ENCODE measurements at places on chromosomes 6 and 20.

GRCh38 chr6:21594416-21595281 lies 1.1 kb downstream of the SOX4 start:
- DNase-seq: no peak

DNA sequence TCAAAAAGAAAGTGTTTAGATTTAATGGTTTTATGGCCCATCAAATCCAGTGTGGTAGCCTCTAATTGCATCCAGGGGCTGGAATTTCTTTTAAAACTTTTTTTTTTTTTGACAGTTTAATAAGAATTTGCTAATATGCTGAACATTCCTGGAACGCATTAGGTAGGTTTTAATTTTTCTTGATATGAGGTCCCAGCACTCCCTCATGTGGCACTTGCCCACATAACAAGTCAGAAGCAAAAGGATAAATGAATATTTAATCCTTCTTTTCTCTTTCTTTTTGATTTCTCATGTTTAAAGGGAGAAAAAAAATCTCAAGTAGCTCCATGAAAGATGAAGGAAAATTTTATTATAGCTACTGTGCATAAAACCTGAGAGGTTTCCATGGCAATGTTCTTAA lies 13.5 kb downstream of the HAO1 start:
- DNase-seq: peak; percentile 3

- DNase-seq: no peak
These were observed 34.3 kb downstream of the SRC start for GRCh38 chr20:37379967-37380828.

- peak; percentile 24 for DNase-seq
These were observed 23.8 kb downstream of the ANKS1A start for GRCh38 chr6:34912715-34913464.

DNA sequence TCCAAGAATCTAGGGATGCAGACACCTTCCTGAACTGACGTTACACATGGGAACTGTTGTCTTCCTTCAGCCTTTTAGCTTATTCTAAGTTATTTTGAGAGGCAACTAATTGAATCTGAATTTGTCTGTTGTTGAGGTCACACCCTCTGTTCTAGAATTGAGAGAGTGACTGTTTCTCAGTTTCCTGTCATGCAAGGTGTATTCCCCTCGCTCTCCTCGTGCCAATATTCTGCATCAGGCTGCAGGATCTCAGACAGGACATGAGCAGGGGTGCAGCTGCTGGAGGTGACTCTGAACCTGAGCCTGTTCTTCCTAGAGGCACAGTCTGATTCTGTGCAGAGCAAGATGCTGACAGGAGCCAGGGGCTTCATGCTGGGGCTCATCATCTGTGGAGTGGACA lies 52.5 kb downstream of the HLA-DPB1 start:
- DNase-seq: no peak

- DNase-seq: peak; percentile 58
These were observed 67.9 kb downstream of the ZHX3 start for GRCh38 chr20:41249411-41250281.

DNA sequence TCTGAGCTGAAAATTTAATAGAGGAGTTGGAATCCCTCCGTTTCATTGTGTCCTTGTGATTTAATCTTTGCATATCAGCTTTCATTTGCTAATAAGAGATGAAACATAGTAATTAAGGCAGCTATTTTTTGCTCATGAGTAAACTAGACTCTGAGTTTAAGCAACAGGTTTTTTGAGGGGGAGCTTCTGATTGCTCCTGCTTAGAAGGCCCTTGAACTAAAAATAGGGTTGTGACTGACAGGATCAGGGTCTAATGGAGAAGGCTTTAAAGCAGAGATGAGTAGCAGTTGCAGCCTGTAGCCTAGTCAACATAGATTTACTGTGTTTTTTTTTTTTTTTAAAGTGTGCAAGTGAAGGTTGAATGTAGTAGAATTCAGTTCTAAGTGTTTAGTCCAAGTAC lies 17.4 kb downstream of the HSF2 start:
- DNase-seq: no peak

DNA sequence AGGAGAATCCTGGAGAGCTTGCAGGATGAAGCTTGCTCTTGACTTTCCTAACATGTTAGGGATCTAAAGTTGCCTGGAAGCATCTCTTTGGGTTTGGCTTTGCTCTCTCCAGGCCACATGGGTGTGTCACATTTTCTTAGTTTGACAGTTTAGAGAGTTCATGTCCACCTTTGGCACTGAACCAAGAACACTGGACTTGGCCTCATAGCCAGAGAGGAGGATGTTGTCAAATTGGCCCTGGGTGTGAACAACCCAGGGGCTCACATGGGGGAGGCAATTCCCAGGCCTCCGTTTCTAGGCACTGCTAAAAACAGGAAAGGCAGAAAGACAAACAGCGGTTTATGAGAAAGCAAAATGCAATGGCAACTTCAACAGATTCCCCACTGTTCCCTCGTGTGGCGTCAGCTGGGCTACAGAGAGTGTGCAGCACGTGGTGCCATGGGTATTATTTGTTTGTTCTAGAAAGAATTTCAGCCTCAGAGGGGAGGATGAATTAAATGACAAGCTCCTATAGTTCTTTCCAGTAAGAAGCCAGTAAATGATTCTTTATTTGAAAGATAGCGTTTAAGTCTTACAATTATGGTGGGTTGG lies 93.9 kb downstream of the CLIC5 start:
- DNase-seq: no peak

DNA sequence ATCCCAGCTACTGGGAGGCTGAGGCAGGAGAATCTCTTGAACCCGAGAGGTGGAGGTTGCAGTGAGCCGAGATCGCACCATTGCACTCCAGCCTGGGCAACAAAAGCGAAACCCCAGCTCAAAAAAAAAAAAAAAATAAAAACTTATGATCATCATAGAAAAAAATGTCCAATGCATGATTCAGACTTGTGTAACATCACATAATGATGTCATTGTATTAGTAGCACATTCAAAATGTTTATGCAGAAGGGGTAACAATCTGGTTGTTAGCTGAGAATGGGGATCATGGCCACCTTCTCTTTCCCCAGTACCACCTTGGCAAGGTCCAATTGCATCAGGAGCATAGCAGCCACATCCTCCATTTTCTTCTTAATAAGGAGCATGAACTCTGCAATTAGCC lies 137.6 kb upstream of the MARCKS start:
- no peak for DNase-seq

GRCh38 chr20:49877386-49877921 lies 37.9 kb downstream of the SPATA2 start:
- no peak for DNase-seq

DNA sequence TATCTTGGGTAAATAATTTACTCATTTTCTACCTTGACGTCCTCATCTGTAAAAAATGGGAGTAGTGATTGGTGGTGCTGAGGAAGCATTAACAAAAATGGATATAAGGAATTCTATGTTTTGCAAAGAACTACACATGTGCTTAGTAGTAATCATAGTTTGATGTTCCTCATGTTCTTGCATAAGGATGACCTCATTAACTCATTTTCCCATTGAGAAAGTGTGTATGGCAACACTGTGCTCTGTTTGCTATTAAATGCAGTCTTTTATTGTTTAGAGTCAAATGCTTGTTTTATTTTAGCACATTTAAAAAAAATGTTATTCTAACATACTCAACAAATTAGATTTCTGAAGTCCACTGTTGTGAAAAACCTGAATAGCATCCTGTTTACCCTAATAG lies 211.2 kb upstream of the RSPO3 start:
- DNase-seq: no peak

GRCh38 chr6:28401172-28401571 lies 1.6 kb upstream of the ZSCAN12 start:
- no peak for DNase-seq

DNA sequence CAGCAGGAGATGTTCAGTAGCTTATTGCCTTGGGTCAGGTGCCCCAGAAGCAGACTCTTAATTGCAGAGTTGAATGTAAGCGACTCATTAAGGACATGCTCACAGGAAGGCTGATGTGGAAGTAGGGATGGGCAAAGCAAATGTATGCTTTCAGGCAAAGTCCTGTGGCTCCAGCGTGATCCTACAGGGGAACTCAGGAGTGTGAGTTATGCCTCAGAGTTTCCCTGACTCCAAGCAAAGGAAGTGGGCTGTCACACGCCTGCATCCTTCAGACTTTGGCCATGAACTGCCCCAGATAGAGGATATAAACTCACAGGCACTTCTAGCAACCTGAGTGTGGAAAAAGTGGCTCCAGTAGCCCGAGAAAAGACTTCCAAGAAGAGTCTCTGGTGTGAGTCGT lies 64.9 kb upstream of the ZNF133 start:
- DNase-seq: no peak

GRCh38 chr20:58209652-58210397 lies 18.6 kb downstream of the ANKRD60 start:
- DNase-seq: peak; percentile 27

DNA sequence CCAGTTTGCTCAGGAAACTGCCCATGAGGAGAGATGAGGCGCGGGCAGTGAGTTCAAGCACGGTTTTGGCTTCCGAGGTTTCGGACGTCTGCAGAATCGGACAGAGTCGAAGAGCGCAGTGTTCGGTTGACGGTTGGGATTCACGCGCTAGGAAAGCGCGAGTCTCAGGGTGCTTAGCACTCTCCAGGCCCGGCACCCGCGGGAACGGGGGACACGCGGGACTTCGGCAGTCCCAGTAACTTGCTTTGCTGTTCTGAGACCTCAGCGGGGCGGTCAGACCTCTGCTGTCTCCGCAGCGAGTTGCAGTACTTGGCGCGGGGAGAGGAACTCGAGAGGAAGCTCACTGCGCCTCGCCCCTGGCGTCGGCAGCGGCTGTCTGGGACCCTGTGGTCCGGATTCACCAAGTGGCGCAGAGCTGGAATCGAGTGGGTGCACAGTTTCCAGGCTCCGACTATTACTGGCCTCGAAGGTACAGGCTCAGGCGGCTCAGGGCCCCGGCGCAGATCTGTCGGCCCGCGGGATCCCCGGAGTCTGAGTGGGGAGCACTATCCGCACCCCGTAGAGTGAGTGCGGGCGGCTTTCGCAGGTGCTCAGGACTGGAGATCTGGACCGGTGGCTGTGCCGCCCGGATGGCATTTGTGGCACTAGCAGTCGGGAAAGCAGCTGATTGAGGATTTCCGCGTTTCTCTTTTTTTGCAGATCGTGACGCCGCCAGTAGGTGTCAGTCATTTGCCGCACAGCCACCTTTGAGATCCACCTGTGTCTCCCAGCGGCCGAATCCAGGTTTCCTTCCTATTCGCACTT lies at the start of gene POM121L2:
Gene POM121L2, minus strand, starts transcription at position 128 of the 804 bp plus-strand sequence. Its CDS starts 103 bp downstream, at position 25.
- DNase-seq: no peak

GRCh38 chr6:121694389-121694788 lies 258.9 kb downstream of the GJA1 start:
- DNase-seq: no peak

DNA sequence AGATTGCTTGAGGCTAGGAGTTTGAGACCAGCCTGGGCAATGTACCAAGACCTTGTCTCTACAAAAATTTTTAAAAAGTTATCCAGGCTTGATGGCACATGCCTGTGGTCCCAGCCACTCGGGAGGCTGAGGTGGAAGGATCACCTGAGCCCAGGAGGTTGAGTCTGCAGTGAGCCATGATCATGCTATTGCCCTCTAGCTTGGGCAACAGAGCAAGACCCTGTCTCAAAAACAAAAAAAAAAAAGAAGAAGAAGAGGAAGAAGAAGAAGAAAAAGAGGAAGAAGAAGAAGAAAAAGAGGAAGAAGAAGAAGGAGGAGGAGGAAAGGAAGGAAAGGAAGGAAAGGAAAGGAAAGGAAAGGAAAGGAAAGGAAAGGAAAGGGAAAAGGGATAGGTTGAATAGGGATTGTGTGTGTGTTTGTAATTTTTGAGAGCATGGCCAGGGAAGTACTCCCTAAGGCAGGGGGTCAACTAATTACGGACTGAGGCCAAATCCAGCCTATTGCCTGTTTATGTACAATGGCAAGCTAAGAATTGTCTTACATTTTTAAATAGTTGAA lies 43.0 kb upstream of the ZNF217 start:
- no peak for DNase-seq

GRCh38 chr6:147285087-147285855 lies 81.1 kb downstream of the STXBP5 start:
- DNase-seq: peak; percentile 10

DNA sequence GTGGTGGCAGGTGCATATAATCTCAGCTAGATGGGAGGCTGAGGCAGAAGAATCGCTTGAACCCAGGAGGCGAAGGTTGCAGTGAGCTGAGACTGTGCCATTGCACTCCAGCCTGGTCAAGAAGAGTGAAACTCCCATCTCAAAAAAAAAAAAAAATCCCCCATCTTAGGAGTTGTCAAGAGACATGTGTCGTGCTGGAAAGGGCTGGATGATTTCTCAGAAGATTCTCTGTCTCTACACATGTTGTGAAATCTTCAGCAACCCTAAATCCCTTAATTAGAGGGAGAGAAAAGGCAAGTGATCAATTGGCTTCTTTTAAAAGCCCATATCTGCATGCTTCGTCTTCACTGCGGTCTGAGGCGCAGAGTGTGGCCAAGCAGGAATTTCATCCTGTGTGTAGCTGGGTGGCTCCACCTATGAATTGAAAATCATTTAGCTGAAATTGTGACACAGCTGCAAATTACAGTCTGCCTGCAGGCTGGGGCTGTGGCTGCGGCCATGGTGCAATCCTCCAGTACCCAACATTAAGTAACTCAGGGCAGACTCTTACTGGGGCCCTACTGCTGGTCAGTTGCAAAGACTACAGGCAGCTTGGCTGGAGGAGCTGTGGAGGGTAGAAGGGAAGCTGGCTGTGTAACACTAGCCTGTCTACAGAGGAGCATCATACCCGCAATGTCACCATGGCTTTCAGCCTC lies 3.2 kb upstream of the TGM3 start:
- peak; percentile 24 for DNase-seq

GRCh38 chr20:31972471-31973021 lies 4.6 kb downstream of the XKR7 start:
- DNase-seq: no peak

DNA sequence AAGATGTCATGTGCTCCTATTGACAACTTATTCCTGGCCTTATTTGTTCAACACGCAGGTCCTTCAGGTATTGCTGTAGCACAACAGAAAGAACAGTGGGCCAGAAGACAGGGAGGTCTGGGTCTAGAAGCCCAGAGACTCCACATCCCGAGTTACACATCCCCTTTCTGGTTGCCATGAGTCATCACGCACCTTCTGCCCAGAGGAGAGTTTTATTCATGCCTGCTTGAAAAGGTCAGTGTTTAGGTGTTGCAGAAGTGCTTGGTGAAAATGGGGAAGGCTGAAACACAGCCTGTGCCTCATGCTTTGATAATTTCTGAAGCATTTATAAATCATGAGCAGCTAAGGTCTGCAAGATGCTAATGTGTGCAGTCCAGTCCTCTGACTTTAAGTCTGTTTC lies 256.4 kb downstream of the GMPR start:
- DNase-seq: no peak

GRCh38 chr6:47303342-47303741 lies 6.4 kb downstream of the TNFRSF21 start:
- no peak for DNase-seq

- no peak for DNase-seq
These were observed 50.2 kb downstream of the ERMARD start for GRCh38 chr6:169801396-169802160.

GRCh38 chr6:15296735-15297134 lies 50.9 kb downstream of the JARID2 start:
- DNase-seq: no peak

- DNase-seq: peak; percentile 56
These were observed 97.5 kb downstream of the ARMC2 start for GRCh38 chr6:108945681-108946159.

All from GM04504 (cell line).